ENCODE measurements at places on chromosomes 6 and 20.

- no peak for DNase-seq
Observed at GRCh38 chr6:63186970-63187369, 24.3 kb upstream of the FKBP1C start.

- DNase-seq: no peak
Observed at GRCh38 chr20:24522452-24523330, 53.3 kb downstream of the SYNDIG1 start.

DNA sequence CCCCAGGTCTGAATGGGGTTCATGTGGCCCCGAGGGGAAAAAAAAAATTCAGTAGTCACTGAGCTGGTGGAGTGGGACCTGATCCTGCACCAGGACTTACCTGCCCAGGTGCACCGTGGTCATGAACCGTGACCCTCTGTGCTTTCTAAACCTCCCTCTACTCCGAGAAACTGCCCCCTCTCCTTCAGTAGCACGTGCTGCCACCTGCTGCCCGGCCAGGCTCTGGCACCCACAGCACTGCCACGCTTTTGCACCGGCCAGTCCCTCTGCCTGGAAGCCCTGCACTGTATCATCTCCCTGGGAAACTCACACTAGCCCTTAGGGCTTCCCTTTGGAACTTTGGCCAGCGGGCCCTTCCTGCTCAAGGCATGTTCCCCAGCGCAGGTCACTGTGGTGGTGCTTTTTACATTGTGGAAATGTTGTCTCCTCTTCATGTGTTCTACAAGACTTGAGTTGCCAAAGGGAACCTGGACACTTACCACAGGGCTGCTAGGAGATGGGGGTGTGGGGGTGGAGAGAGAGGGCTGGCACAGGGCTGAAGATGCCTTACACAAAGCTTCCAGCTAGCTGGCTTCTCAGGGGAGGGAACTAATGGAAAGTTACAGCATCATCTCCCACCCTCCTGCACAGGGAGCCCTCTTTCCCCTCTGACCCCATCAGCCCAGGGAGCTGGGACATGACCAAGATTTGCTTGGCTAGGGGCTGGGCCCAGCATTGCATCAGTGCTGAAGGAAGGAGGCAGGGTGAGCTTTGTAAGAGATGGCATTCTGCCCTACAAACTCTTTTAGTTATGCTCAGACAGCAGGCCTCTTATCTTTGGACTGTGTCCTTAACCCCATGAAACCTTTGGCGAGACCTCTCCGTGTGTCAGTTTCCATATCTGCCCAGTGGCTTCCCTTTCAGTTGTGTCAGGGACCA is 2.5 kb upstream of the PTPRT start:
- no peak for DNase-seq

DNA sequence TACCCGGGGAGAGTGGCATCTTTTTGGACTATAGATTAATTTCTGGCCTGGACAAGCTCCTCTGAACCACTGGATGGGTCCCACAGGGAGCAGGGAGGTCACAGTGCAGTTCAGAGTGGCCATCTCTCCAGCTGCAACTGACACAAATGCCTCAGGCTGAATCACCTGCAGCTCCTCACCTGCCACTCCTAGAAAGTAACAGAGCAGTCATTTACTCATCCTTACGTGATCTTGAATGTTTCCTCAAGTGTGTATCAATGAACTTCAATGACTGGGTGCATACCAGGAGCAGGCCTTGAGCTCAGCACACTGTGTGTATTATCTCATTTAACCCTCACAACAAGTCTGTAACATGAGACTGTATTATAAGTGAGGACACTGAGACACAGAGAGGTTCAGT is 40.0 kb upstream of the SIRPG start:
- no peak for DNase-seq
